ENCODE measurements at places on chromosomes 4 and X.

GRCh38 chrX:16712548-16713155, at the start of gene CTPS2:
CTPS2 (minus strand) TSS chrX:16712669; CDS start chrX:16702902, 9,767 bp downstream.
- peak; percentile 73 for DNase-seq

GRCh38 chr4:170281027-170281426, 191.3 kb upstream of the AADAT start:
- DNase-seq: no peak

- DNase-seq: no peak
Measured at GRCh38 chrX:69238887-69239231, 73.6 kb upstream of the PJA1 start.

- DNase-seq: no peak
Measured at GRCh38 chr4:41426539-41426938, 111.4 kb upstream of the LIMCH1 start.

DNA sequence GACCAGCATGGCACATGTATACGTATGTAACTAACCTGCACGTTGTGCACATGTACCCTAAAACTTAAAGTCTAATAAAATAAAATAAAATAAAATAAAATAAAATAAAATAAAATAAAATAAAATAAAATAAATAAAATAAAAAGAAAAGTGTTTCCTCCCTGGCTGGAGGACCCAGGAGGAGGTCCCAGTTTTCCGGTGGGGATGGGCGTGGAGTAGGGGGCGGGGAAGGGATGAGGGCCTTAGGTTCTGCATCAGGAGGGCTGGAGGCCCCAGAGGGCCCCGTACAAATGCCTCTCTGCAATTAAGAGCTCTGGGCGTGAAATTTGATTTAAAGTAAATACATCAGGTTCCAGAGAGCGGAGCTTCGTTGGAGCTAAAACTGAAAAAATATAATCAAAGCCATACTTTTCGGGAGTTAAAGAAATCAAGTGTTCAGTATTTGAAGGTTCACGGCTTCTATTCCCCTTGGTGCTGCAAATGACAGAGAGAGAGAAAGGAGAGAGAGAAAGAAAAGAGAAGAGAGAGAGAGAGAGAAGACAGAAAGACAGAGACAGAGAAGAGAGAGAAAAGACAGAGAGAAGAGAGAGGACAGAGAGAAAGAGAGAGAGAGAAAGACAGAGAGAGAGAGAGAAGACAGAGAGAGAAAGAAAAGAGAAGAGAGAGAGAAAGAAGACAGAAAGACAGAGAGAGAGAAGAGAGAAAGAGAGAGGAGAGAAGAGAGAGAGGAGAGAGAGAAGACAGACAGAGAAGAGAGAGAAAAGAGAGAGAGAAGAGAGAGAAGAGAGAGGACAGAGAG, 8.7 kb upstream of the SHOX start:
- no peak for DNase-seq

Measured in suppressor macrophage (primary cell).